ENCODE measurements at places on chromosomes 3 and 15. TPM values are rescaled to one million over a fixed set of nuclear protein-coding genes. Genes with fewer than 3 reads are reported as not detected.

MKRN3 gene
- total RNA-seq, result 0.18 TPM

DNA sequence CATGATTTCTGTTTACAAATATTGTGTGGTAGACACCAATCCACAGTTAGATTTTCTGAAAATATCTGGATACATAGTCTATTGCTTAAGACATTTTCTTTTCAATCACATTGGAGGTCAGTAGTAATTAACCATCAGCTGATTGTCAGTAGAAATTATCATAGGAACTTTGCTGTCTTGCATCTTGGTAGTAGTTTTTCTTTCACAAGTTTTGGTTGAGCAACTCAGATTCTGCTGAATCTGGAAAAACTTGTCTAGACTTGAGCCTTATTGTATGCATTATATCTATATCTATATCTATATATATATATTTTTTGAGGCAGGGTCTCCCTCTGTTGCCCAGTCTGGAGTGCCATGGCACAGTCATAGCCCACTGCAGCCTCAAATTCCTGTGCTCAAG, 4.0 kb downstream of the RAB11A start:
- DNase-seq, result no peak

GRCh38 chr3:150760431-150761200, 2.4 kb downstream of the SIAH2 start:
- DNase-seq, result no peak

SSR3 gene
- 355 TPM for total RNA-seq

DNA sequence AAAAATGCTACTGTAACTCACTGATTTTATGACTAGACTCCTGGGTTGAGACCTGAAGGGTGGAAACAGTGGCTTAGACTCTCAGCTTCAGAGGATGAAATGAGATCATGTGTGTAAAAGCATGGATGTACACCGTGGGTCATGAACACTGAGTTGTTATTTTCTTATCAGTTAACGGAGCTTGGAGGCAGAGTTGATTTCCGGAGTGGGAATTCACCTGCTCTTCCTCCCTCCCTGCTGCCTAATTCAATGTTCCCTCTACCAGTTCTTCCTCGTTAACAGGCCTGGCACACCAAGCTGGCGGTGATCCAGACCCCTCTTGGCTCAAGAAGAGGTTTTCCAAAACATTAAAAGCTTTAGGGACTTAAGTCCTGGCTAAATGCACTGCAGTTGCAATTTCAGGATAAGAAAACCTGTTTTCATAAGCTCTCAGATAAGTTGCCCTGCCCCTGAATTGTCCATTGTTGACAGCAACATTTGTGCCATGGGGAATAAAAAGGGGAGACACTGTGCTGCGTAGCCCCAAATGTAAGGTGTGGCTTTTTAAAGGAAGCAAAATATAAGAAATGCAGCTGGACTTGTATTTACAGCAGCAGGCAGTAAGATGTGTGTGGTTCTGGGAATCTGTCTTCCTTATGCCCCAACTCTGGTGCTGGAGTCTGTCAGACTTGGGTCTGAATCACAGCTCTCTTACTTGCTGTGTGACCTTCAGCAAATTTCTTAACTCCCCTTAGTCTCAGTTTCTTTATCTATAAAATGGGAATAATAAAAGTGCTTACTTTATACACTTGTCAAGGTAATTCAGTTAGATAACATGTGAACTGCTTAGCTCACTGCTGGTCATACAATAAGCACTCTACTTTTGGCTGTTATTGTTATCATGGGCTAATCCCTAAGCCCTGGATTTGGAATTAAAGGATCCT, 9.9 kb downstream of the PDIA5 start:
- peak; percentile 76 for DNase-seq

DNA sequence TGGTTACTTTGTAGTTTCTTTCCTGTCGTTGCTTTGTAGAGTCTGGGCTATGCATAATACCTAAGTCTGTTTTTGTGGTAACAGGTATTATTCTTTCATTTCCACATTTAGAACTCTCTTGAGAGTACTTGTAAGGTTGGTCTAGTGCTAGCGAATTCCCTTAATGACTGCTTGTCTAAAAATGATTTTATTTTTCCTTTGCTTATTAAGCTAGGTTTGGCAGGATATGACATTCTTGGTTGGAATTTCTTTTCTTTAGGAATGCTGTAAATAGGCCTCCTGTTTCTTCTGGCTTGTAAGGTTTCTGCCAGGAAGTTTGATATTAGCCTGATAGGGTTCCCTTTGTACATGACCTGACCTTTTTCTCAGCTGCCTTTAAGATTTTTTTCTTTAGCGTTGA, 70.1 kb upstream of the SGO1 start:
- DNase-seq, result peak; percentile 92

- DNase-seq, result no peak
Measured at GRCh38 chr3:177314897-177315296, 117.6 kb upstream of the TBL1XR1 start.

DNA sequence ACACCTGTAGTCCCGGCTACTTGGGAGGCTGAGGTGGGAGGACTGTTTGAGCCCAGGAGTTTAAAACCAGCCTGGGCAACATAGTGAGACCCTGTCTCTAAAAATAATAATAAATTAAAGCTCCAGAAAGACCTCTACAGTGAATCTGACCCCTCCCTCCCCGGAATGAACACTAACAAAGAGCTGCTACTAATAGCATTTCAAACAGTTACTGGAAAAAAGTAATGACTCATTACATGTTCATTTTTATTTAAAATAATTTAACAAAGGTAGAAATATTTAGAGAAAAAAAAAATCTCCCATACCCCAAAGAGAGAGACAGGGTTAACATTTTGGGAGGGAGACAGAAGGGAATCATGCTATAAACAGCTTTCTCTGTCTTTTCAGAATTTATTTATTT, 2.2 kb upstream of the UBA3 start:
- peak; percentile 25 for DNase-seq

- DNase-seq, result peak; percentile 16
Measured at GRCh38 chr3:19898721-19899120, 35.3 kb downstream of the EFHB start.

All from endothelial cell of umbilical vein (primary cell).